CD4-positive, alpha-beta T cell treated with Interleukin-12 subunit alpha and Interleukin-12 subunit beta, for 1 hour (primary cell): ENCODE measurements at places on chromosomes 12 and 14.

- DNase-seq, result no peak
Measured at GRCh38 chr12:11344500-11344899, 34.3 kb upstream of the PRB4 start.

DNA sequence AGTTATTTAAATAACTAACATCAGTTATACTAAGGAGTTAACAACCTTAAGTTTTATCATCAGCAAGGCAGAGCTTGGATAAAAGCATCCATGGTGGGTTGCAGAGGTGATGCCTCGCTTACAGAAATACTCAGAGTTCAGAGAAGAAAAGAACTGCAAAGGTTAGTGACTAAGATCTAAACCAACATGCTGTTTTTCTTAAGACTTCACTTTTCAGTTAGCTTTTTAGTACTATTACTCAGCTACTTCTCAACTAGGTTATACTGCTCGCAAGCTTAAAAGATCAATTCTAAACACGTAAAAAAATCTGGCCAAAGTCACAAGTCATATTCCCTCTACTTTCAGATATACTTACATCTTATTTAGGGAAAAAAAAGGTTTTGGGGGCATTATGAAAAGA is 2.8 kb downstream of the PPP1CC start:
- no peak for DNase-seq

GRCh38 chr14:49702725-49703124 is 9.8 kb downstream of the KLHDC1 start:
- DNase-seq, result no peak

DNA sequence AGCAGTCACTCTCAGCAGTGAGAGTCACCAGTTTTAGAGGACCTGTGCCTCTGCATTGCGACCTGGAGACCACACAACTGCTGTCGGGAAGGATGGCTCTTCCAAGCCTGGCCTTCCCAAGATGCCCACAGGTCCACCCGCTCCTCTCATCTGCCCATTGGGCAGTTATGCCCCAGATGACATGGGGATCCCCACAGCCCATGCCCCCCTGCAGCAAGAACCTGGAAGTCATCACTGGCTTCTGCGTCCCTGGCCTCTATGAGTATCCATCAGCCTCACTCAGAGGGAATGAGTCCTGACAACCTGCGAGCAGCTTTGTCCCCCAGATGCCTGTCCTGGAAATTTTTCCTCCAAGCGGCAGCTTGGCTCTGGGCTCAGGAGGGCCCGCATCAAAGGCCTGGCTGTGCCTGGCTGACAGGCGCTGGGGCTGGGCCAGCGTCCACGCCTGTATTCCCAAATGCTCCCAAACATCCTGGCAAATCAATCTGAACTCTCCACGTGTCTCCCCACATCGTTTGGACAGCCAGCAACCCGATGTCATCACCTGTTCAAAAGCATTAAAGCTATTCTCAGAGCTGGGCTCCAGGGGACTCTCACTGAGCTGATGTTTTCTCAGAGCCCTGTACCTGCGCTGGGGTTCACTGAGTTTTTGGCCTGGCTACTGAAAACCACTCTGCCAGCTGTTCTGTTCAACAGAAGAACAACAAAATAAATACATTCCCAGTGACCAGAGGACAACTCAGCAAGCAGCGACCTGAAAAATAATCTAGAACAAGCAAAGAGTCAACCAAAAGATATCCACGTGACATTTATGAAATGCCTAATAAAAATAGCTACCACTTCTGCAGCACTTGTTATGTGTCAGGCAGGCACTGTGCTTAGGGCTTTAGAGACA is 57.8 kb downstream of the CLMN start:
- DNase-seq, result no peak

DNA sequence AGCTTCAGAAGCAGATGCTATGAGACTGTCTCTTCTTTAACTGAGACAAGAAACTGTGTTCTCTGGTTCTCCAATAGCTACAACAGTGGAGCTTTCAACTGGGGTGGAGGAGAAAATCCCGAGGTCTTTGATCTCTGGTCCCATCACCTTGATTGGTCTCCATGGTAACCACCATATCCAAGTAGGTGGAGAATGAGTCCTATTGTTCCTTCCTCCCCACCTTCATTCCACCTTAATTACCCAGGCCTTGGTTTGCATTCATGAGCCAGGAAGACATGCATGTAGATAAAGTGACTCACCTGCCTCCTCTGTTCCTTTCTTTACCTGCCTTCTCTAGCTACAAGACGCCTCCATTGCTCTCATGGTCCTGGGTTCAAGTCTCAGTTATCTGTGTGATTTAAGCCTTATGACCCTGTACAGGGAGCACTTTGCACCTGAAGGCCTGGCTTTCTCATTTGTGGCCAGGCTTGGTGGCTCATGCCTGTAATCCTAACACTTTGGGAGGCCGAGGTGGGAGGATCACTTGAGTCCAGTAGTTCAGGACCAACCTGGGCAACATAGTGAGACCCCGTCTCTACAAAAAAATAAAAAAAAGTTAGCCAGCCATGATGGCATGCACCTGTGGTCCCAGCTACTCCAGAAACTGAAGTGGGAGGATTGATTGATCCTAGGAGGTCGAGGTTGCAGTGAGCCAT is 157.7 kb upstream of the TBX3 start:
- no peak for DNase-seq

DNA sequence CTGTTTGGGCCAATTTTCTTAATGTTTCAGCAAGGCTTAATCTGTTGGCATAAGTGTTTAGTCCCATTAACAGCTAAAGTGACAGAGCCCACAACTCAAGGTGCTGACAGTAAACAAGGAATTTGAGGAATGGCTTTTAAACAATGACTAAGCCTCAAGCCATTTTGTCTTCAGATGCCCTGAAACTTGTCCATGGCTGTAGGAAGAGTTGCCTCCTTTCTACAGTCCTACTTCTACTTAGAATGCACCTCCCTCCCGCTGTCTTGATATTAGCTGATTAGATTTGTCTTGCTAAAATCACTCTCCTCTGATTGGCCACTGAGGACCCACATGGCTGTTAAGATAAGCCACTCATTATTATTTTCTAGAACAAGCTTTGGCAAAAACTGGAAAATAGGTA is 188.4 kb upstream of the OTX2 start:
- no peak for DNase-seq

DNA sequence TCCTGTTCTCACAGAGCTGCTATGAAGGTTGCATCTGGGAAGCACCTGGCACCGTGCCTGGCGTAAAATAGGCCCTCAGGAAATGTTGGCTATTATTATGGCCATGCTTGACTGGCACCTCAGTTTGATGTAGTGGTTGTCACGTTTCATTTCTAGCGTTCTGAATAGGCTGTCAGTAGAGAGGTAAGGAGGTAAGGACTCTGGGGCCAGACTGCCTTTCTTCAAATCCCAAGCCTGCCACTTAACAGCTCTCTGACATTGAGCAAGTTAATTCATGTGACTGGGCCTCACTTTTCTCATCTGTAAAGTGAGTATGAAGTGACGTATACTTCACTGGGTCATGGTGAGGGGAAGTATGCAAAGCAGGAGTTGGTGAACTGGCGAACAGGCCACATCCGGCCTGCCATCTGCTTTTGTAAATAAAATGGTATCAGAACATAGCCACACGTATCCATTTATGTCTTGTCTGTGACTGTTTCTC is 196.2 kb downstream of the CACNA1C start:
- no peak for DNase-seq

DNA sequence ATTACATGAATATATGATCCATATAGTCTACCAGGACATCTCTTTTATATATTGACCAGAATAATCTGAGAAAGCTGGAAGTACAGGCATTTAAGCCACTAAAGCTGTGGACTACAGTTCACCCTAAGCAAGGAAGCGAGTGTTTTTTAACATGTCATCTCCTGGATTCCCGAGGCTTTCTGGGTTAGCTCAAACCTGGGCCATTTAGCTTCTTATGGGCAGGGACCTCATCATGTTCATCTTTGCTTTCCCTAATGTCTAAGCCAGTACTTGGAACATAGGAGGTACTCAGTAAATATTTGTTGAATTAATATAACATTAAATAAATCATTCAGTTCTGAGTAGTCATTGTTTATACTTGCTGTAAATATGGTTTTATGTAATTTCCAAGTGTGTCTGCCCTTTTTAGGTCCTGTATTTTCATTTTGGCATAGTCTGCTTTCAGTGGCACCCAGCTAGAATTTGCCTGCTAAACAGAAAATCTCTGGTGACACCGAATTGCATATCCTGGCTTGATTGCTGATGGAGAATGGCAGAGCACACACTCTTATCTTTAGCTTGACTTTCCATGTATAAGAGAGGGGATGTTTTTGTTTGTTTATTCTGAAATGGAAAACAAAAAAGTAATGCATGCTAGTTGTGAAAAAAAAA is 344.5 kb downstream of the ZFP36L1 start:
- no peak for DNase-seq

DNA sequence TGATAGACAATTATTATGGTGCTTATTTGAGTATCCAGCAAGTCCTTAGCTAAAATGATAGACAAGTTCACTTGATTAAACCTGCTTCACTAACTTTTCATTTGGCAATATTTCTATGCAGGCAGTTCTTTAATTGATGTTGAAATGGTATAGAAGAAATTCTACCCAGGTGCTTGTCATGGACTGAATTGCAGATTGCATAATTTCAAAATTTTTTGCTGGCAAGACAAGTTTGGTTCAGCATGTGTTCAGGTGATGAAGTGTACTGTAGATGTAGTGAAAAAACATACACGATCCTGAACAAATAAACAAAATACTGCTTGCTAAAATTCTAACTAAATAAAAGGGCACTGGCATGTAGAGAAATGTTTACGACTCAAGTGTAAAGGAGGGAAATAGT is 189.0 kb downstream of the FOXA1 start:
- no peak for DNase-seq

DNA sequence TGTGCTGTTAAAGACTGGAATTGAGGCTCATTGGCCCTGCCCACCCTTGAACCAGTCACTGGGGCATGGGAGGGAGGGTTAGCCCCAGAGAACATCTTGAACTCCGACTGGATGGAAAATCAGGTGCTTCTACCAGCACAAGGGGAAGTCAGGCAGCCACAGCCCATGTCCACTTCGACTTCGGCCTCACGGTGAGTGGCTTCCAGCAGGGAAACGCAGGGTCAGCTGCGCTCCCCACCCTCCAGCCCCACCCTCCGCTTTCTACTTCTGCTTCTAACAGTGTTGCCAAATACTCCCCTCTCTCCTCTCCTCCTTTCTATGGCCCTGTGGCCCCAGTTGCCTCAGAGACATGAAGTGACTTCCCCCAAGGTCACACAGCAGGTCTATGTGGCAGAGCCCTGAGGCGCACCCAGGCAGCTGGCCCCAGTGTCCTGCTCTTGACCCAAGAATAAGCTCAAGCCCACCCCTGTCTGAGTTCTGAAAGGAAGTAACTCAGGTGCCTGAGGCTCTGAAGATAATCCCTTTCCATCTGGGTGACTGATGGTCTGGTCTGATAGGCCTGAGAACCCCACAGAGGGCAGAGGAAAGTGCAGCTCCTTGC is 11.9 kb upstream of the SH2B3 start:
- DNase-seq, result no peak

DNA sequence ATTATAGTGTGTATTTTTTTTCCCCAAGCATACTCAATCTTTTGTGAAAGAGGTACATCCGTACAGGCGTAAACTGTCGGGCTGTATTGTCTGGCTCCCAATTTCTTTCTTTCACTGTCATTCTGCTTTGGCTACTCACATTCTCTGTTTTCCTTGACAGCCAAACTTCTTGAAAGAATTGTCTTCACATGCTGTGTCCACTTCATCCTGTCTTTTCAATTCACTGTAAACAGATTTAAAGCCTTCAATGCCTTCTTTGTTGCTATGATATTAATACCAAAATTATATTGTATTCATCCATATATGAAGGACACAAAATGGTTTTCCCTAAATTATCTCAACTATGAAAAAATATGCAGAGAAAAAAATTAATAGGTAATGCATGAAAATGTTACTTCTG is 6.0 kb upstream of the ATP23 start:
- DNase-seq, result no peak

GRCh38 chr12:76489737-76490136 is 69.8 kb downstream of the OSBPL8 start:
- no peak for DNase-seq

DNA sequence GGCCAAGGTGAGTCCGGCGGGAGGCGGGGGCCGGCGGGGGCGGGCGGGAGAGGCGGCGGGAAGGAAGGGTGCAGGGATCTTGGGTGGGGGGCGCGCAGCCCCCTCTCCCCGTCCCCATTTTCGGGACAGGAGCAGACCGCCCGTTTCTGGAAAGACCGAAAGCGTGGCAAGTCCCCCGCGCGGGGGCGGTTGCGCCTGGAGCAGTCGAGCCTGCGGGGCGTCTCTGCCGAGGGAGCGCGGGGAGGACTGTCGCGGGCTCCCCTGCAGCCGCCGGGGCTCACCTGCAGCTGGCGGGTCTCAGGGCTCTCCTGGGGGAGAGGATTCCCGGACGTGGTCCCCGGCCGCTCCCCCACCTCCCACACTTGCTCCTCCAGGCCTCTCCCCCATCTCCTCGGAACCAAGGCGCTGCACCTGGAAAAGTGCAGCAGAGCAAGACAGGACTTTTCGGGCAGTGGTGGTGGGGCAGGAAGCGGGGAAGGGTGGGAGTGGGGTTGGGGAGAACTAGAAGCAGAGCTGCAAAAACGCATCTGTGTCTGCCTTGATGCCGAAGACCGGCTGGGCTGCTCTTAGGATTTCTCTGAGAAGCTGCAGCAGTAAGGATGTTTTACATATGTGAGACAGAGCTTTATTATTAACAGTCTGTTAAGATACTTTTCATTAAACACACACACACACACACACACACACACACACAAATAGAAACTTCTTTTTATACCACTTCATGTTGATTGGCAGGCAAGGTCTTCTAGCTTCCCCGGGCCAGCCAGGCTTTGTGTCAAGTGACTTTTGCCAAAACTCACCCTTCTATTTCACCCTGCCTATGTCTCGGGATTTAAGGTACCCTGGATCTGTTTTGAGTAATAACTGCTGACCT is 677 bp downstream of the C12orf75 start:
- peak; percentile 26 for DNase-seq

GRCh38 chr14:99441918-99442317 is 38.7 kb downstream of the SETD3 start:
- no peak for DNase-seq

- no peak for DNase-seq
Measured at GRCh38 chr12:116380108-116380507, 102.6 kb upstream of the MED13L start.

GRCh38 chr14:34229140-34229539 is 232.9 kb downstream of the SPTSSA start:
- DNase-seq, result no peak

DNA sequence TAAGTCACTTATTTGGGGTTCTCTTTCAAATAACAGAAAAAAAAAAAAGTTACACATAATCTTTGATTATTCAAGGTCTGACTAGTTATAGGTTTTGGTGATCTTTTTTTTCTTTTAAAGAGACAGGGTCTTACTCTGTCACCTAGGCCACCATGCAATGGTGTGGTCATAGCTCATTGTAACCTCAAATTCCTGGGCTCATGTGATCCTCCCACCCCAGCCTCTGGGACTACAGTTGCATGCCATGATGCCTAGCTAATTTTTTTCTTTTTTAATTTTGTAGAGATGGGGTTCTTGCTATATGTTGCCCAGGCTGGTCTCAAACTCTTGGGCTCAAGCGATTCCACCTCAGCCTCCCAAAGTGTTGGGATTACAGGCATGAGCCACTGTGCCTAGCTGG is 56.5 kb upstream of the CFL2 start:
- no peak for DNase-seq

- DNase-seq, result peak; percentile 59
Measured at GRCh38 chr12:25130741-25131188, 64.2 kb downstream of the DNAI7 start.

- no peak for DNase-seq
Measured at GRCh38 chr12:98559666-98560065, 33.8 kb upstream of the SLC25A3 start.

GRCh38 chr12:76738824-76739579 is 24.9 kb upstream of the ZDHHC17 start:
- DNase-seq, result no peak
